ENCODE measurements at places on chromosomes 3 and 15.

- DNase-seq = no peak
Observed at GRCh38 chr3:56896357-56896756, 94.6 kb upstream of the ARHGEF3 start.

DNA sequence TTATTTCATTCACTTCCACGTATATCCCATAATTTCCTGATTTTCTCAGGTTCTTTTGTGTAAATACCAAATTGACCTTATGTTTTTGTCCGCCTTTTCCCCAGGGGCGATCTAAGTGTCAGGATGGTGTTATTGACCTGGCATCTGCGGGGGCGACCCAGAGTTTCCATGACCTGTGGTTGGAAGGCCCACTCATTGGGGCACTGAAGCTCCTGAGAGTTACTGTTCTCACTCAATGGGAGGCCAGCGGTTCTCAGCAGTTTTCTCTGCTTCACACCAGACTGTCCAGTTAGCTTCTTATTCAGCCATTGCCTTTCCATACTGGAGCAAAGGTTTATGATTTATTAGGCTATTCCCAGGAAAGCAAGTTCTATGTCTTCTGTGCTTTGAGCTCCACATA, 53.3 kb downstream of the B3GALNT1 start:
- no peak for DNase-seq

GRCh38 chr15:69154684-69155083, 5.8 kb upstream of the GLCE start:
- DNase-seq = peak; percentile 90

DNA sequence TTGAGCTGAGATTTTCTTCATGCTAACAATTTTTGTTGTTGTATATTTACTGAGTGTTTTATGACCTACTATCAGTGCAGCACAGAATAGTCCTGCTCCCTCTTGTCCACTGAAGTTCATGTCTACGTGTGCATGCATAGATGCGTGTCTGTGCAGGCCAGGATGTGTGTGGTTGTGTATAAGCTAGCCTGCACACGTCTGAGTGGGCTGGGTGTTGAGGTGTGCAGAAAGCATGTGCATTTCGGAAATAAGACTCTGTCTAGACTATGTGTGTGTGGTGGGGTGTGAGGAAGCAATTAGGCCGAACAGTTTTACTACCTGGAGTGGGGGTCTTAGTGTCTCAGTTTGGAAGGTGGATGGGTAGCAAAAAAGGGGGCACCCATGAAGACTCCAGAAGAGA, 39.2 kb downstream of the ATP2B2 start:
- no peak for DNase-seq

DNA sequence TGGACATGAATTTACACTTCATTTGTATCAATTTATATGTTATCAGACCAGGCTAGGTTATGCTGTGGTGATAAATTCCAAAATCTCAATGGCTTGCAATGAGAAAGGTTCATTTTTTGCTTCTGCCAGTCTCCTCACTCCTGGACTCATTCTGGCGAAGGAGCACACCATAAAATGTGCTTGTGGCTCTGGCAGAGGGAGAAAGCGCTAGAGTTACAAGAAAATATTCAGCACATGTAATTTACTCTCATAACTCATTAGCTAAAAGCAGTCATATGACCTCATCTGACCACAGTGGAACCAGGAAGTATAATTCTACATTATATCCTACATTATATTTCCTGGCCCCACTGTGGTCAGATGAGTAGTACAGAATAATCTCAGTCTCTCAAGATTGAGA, 193.8 kb downstream of the BCHE start:
- peak; percentile 89 for DNase-seq
